ENCODE measurements at places on chromosomes 7 and 10.
A peak's percentile ranks its signal among the peaks of the same experiment; 100 is the strongest.

GRCh38 chr7:156984174-156984891 lies 26.1 kb downstream of the MNX1 start:
- no peak for DNase-seq

GRCh38 chr10:132774902-132775863 lies 10.8 kb downstream of the NKX6-2 start:
- DNase-seq: peak; percentile 69

DNA sequence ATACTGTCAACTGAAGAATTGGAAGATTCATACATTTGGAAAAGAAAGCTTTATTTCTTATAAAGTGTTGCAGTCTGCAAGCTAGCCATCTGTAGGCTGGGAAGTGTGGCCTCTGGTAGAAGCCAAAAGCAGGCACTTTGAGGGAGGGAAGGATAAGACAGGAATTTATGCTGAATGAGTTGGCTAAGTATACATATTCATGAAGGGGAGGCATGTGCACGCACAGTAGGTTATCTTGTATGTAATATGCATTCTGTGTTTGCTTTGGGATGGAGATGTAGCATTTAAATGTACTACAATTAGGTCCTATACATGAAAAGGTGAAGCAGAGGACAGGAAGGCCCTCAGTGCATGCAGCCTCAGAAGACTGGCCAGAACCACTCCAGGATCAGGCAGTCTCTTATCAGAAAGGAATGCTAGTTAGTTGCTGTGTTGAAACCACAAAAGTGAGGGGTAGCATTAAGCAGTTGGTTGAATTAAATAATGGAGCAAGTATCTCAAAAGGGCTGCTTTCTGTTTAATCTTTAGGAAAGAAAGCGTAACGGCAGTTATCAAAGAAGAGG lies 40.9 kb downstream of the MYO3A start:
- DNase-seq: no peak

- no peak for DNase-seq
Observed at GRCh38 chr7:74052628-74053027, 24.7 kb downstream of the ELN start.

DNA sequence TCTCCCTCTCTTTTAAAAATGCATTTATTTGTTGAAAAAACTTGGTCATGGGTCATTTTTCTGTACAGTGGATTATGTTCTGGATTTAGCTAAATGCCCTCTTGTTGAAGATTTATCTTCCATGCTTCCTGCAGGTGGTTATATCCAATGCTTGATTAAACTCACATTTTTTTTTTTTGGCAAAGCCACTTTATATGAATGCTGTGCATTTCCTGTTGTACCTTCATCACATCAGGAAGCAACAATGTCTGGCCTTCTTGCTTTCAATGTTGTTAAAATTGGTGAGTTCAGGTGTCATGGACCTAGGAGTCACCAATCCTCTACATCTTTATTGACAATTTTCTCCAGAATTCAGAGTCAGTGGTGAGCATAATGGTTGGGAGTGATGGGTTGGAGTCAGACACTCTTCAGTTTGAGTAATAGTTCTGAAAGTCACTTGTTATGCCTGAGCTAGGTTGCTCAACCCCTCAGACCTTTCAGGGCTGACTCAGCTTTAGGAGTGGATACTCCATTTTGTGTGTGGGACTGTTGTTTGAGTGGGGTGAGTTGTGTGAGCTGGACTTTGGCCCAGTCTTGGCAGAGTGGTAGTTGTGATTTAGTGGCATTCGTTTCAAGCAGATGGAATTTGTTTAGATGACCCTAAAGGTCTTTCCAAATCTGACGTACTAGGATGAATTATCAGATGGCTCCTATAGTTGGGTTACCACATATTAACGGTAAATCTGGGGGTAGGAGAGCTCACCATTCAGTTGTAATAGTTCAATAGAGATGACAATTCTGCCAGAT lies 213.5 kb upstream of the ZNF32 start:
- no peak for DNase-seq

DNA sequence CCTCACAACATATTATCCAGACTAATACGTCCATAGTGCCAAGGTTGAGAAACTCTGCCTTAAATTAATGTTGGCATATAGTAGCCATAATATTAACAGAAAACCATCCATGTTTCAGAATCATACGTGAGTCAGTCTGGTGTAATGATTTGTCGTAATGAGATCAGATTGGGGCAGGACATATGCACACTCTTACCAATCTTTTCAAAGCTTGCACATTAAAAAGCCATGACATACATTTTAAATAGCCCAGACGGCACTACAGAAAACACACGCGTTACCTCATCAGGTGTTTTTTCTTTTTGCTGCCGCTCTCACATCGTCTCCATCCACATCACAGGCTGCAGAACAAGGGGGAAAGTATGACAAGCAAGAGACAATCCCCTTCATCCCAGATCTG lies 211.6 kb downstream of the NEBL start:
- no peak for DNase-seq

DNA sequence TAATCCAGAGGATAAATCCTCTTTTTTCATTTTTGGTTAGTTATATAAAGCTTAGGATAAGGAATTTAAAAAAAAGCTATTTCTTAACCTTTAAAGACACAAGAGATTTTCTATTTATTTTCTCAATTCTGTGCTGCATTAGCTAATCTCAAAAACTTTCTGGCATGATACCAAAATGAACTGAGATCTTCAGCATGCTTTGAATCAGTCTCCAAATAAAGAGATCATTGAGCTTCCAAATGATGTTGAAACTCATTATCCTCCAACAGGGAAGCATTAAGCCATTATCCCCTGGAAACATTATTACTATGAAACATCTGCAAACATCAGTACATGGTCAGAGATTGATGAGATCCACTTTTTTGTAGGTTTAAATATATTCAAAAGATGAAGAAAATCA lies 350.3 kb upstream of the TEX47 start:
- no peak for DNase-seq

- no peak for DNase-seq
Observed at GRCh38 chr7:5077740-5078139, 32.1 kb downstream of the RBAK start.

GRCh38 chr7:133619491-133619890 lies 366.6 kb downstream of the EXOC4 start:
- no peak for DNase-seq

DNA sequence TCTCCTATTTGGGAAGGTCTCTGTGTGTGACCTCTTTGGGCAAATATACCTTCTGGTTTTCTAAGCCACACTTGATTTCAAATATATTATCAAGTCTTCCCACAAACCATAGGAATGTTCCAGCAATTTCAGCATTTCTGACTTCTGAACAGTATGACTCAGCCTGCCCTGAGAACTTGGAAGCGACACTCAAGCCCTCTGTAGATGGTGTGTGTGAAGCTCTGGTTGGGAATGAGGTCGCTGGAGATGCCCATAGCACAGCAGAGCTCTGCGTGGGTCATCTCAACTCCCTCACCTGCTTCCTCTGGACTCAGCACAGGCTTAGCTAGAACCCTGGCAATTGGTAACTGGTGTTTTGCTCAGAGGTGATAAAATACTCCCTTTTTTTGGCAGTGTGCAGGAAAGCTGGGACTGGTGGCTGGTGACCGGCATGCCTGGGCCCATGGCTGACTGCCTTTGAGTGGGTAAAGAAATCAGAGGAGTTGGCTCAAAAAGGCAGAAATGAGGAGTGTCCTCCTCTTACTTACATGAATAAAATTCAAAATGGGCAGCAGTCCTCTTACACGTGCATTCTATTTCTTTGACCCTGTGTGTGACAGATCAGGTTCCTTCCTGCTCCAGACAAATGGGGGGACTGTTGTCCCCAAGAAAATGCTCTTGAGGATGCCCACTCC lies 87.5 kb upstream of the NRP1 start:
- no peak for DNase-seq

GRCh38 chr7:135499818-135500217 lies 10.1 kb downstream of the CNOT4 start:
- no peak for DNase-seq

GRCh38 chr7:26013551-26014083 lies 138.4 kb upstream of the NFE2L3 start:
- no peak for DNase-seq

GRCh38 chr10:17805921-17806577 lies 3.1 kb upstream of the MRC1 start:
- DNase-seq: no peak

DNA sequence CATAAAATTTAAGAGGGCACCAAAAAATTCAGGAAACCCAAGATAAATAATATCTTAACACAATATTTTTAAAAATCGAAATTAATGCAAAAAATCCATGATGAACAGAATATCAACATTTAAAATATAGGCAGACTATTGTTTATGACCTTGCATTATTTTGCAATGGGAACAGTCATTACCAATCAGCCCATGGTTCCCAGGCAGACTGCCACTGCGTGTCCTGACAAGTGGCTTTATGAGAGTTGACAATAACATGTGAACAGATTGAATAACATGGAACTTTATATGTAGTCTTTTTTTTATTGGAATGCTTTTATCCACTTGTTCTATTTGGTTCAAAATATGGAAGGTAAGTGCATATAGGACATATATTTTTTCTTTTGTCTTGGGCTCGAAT lies 3.1 kb upstream of the AVPI1 start:
- DNase-seq: no peak

DNA sequence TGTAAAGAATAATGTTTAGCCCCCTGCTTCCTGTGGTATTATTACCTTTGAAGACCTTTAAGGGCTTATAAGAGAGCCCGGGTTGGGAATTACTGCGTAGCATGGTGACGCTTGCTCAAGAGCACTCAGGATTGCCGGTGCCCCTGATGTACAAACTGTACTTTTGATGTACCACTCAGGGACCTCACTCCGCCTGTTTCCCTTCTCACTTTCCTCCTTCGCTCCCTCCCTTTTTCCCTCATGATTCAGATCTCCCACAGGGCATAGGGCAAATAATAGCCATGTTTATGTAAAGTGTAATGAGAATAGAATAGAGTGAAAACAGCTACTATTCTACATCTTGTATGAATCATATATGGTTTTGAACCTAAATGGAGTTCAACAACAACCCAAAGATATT lies 77.8 kb upstream of the PDCD4 start:
- peak; percentile 97 for DNase-seq

Data from NCI-H1436 treated with DMSO at 0.1 percent for 48 hours (cell line).